Stimulated activated CD4-positive, alpha-beta T cell treated with anti-CD3 and anti-CD28 coated beads, Interleukin-15, amount 100 ng/mL, for 1 hour (primary cell): ENCODE measurements at places on chromosomes 11 and 22.

DNA sequence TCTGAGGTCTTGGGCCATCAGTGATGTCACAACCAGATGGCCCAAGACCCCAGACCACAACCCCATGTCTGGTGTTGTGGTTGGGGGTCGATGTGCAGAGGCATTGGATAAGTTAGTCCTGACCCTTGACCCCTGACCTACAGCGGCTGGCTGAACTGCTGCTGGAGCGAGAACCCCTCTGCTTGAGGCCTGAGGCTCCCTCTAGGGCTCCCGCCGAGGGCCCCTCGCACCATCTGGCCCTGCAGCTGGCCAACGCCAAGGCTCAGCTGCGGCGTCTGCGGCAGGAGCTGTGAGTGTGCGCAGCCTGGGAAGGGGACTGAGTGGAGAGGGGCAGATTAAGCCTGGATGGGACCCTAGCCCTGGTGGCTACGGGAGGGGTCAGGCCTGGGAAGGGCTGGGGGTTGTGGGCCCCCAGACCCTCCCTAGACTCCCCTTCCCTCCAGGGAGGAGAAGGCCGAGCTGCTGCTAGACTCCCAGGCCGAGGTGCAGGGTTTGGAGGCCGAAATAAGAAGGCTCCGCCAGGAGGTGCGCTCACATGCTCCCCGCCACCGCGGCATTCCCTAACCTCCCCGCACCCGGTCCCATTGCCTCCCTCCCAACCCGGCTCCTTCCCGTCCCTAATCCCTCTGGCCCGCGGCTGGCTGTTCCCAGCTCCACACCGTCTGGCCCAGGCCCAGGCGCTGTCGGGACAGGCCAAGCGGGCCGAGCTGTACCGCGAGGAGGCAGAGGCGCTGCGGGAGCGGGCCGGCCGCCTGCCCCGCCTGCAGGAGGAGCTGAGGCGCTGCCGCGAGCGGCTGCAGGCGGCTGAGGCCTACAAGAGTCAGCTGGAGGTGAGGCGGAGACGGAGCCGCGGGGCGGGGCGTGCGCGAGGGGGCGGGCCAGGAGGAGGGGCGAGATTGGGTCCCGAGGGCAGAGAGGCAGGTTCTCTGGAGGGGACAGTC is 2.1 kb downstream of the CCDC88B start:
- DNase-seq, result peak; percentile 78

DNA sequence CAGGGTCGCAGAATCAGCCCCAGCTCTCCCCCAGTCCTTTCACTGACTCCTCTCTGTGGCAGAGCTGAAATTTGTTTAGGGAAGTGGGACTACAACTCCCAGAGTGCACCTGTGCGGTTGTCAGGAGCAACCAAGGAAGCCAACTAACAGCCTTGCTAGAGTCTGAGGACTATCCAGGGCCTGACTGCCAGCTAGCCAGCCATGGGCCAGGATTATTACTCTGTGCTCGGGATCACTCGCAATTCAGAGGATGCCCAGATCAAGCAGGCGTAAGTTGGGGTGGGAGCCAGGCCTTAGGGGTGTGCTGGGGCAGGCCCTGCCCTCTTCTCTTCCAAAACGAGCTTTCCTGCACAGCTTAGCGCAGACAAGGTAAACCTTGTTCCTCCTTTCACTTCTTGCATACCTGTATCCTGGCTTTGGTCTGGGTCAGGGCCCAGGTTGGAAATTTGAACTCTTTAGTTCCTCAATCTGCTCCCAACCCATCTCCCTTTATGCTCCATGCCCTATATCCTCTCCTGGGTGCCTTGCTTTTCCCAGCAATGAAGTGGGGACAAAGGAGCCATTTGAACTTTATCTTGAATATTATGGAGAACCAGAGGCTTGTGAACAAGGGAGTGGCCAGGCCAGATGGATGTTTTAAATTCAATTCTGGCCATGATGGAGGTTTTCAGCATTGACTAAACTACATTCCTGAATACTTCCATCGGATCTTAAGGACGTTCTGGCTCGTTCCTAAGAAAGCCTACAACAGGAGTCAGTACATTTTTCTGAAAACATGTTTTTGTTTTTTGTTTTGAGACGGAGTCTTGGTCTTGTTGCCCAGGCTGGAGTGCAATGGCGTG is at the start of gene DNAJB13:
Gene DNAJB13 (plus strand): TSS at position 158 of the 842 bp plus-strand sequence. CDS start 44 bp downstream, at position 202.
- no peak for DNase-seq

DNA sequence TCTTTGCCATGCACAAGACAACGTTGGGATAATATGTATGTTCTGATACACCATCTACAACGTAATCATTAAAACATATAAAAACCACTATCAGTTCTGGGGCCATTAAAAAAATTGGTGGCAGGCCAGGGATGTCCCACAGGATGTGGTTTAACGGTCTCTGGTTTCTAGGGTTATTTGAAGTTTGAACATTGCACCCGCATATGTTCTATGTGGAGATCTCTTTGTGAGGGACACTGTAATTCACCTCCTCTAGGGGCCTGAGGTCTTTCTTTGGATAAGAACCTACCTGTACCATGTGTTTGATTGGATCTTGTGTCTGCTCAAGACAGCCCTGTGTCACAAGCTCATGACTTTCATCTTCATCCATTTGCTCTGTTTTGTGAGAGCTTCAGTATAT is 73.2 kb downstream of the GGTLC2 start:
- DNase-seq, result no peak

DNA sequence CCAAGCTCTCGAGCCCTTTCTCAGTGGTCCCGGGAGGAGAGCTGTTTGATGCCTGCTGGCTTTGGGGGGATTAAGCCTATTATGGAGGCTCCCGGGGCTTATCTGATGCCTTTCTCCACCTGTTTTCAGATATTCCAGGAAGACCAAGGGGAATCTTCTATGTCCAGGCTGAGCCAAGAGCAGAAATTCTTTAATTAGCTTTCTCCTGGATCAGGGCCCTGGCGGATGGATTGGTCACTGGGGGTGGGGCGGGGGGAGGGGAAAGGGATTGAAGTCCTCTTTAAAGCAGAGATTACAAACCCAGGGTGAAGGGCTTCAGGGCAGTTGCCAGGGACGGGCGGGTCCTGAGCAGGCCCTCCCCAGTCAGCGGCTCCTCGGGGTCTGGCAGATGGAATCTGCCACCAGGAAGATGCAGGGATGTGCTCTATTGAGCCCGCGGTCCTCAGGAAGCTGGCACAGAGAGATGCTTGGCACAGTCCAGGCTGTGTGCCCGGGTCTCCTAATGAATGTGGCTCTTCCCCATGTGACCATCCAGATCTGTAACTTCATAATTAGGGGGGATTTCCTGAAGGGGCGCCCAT is 33.6 kb downstream of the MACROD1 start:
- no peak for DNase-seq

GRCh38 chr11:121881806-121882205 is 234.2 kb downstream of the BLID start:
- no peak for DNase-seq

- DNase-seq, result peak; percentile 29
These were observed 49.5 kb downstream of the MCHR1 start for GRCh38 chr22:40728731-40729189.

GRCh38 chr11:86666193-86666592 is 6.2 kb downstream of the ME3 start:
- no peak for DNase-seq

DNA sequence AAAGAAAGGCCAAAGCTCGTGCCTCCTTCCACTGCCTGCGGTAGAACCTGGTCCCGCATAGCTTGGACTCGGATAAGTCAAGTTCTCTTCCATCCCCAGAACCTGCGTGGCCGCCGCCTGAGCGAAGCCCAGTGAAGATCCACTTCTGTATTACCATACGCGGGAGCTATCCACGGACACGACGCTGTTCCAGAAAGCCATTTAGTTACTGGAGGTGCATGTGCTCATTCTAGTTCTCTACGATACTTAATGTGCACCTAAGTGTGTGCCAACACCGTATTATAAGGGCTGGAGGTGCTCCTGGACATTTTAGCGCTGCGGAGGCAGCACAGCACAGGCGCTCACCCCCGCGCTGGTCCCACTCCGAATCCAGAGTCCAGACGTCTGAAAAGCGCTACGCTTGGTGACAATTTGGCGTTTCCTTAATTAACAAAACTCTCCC is 1.4 kb downstream of the WT1 start:
- DNase-seq, result no peak

- no peak for DNase-seq
These were observed 2.0 kb upstream of the VEGFB start for GRCh38 chr11:64232182-64232966.

DNA sequence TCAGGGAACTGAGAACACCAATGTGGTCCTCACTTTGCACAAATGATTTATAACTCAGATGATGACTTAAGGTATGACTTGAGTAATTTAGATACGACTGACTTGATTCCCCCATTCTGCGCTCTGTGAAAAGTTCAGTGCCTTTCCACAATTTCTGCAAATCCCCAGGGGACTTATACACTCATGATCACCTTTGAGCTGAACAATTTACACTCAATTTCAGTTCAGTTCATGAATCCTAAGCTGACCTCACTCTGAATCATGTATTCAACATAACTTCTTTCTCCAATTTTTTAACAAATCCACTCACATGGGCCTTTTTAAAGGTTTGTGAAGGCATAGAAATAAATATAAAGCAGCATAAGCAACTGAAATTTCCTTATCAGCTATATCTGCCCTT is 274.2 kb downstream of the FAM76B start:
- DNase-seq, result no peak

DNA sequence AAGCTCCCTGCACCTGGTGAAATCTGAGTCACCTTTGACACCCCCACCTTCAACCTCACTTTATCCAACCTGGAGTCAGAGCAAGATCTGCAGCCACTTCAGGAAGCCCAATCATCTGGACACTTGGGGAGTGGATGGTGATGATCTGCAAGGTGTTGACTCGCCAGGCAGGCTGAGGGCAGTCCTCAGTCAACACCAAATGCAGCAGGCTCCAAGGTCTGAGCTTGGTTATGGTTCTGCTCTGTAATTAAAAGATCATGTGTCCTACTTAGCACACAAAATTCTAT is 446.9 kb downstream of the BRD1 start:
- no peak for DNase-seq

DNA sequence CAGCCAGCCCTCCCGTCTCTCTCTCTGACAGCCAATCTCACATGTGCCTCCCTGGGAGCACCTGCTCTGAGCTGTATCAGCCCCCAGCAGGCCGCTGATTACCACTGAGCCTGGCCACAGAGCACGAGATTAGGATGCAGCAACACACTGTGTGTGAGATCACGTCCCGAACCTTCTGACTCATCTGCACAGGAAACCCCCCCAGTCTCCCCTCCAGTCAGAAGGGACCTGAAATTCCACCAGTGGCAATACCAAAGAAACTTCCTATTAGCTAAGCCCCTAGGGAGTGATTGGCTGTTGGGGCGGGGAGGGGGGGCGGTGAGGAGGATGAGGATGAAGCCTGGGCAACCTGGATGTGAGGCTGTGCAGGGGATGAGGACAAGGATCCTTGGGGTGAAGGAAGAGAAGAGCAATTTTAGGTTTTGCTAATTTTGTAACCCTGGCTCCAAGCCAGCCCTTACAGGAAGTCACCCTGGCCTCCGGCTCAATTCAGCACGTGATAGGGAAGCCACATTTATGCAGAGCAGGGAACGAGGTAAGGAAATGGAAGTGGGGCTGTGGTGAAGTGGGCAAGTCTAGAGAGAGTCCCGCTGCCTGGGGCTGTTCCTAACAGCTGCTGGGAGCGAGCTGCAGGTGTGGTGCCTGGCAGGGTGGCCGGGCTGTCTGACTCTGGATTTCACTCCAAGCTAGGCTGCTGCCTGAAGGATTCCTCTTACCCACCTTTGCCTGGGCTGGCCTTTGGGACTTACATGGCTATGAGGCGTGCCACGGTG is 1.9 kb downstream of the SLC43A3 start:
- DNase-seq, result peak; percentile 69

DNA sequence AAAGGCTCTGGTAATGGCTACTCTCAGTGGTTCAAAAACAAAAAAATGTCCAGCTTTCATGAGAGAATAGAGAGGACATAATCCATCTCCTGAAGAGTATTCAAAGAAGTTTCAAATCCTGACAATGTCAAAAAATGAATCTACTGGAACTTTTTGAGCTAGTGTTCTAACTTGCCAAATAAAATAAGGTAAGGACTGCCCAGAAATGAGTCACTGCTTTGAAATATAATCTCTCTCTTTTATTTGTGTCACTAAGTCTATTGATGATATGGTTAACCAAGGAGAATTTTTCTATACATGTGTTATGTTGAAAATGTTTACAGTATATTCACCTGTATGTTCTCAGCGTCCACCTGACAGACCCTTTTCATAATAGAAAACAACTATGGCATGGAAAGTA is 3.4 kb downstream of the GUCY1A2 start:
- DNase-seq, result no peak

- no peak for DNase-seq
These were observed 108.8 kb upstream of the CD44 start for GRCh38 chr11:35029979-35030682.

GRCh38 chr11:28072321-28072720 is 35.6 kb downstream of the KIF18A start:
- no peak for DNase-seq

GRCh38 chr11:67211656-67212436 is 54.4 kb upstream of the GRK2 start:
- DNase-seq, result no peak

- DNase-seq, result no peak
These were observed 18.1 kb upstream of the MRTFA start for GRCh38 chr22:40654522-40655167.

DNA sequence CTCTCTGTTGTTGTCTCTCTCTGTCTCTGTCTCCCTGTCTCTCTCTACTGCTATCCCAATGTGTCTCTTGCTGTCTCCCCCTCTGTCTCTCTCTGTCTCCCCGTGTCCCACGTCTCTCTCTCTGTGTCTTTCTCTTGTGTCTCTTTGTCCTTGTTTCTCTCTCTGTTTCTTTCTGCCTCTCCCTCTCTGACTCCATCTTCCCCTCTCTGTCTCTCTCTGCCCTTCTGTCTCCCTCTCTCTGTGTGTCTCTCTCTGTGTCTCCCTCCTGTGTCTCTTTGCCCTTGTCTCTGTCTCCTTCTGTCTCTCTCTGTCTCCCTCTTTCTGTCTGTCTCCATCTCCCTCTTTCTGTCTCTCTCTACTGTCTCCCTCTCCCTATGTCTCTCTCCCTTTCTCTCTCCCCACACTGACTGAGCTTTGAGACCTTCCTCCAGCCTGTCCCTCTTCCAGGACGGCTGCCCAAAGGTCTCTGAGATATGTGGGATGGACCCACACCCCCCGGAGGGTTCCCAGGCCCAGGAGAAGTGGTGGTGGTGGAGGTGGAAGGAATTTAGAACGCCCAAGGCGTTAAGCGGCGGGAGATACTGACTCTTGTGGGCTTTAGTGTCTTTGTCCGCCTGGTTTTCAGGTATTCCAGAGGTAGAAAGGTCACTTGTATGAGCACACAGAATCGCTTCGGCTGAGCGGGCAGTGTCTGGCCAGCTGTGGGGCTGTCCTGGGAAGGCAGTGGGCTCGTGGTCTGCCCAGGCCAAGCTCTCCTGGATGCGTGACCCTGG is 65.5 kb upstream of the CCND1 start:
- DNase-seq, result no peak

- DNase-seq, result no peak
These were observed 30.6 kb downstream of the CAPN1 start for GRCh38 chr11:65212226-65212801.

GRCh38 chr11:80860632-80861031 is 1419.8 kb upstream of the TENM4 start:
- DNase-seq, result no peak

DNA sequence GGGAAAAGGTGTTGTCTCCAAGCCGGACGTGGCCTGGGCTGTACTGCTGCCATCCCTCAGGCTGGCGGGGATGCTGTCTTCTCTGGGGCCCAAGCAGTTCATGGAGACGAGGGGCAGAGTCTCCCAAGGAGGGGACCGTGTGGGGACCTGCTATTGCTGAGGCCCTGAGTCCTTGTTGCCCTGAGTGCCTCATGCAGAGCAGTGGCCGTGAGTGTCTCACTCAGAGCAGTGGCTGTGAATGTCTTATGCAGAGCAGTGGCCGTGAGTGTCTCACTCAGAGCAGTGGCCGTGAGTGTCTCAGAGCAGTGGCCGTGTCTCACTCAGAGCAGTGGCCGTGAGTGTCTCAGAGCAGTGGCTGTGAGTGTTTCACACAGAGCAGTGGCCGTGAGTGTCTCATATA is 54.7 kb downstream of the GRAMD4 start:
- DNase-seq, result no peak
